ENCODE measurements at places on chromosomes 6 and 20. TPM values are rescaled to one million over a fixed set of nuclear protein-coding genes. Genes with fewer than 3 reads are reported as not detected.

- no peak overlapping the region for H3K4me3 ChIP-seq
- no peaks in the 10 kb centered on the region for H3K4me1 ChIP-seq
- H3K27me3 ChIP-seq, result no peaks in the 10 kb centered on the region
- DNase-seq, result no peak
- H3K27ac ChIP-seq, result no peak overlapping the region
- no peaks in the 10 kb centered on the region for H3K36me3 ChIP-seq
Observed at GRCh38 chr6:112172540-112172939, 81.8 kb downstream of the LAMA4 start.

DNA sequence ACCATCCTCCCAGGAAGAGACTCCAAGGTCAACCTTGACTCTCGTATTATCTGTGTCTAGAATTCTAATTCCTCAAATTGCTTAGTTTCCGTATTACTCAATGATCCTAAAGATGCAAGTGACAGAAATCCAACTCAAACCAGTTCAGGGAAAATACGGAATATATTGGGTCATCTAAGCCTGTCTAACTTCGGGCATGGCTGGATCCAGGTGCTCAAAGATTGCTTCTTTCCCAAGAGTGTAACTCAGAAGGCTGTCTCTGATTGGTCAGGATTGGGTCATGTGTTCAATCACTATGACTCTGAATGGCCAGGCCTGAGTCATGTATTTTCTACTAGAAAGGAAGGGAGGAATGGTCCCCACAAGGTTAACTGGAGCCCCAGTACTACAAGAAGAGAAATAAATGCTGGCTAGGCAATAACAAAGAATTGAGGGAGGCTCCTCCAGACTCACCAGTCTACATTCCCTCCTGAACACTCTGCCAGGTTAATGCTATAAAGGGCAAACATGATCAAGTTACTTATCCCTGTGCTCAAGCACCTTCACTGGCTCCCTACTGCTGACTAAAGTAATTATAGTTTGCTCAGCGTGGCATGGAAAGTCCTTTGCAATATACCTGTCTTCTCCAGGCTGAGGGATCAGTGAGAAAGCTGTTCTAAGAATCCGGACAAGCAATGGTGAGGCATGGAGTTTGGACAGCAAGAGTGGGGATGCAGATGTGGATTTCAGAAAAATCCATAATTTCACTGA is 15.4 kb upstream of the PREX1 start:
- H3K4me3 ChIP-seq, result no peak overlapping the region
- no peaks in the 10 kb centered on the region for H3K27me3 ChIP-seq
- DNase-seq, result no peak
- no peaks in the 10 kb centered on the region for H3K36me3 ChIP-seq

GRCh38 chr20:58596750-58597248 is 54.3 kb upstream of the STX16 start:
- no peaks in the 10 kb centered on the region for H3K27me3 ChIP-seq
- no peak for DNase-seq
- no peak overlapping the region for H3K27ac ChIP-seq
- H3K4me3 ChIP-seq, result no peak overlapping the region
- no peaks in the 10 kb centered on the region for H3K36me3 ChIP-seq

DNA sequence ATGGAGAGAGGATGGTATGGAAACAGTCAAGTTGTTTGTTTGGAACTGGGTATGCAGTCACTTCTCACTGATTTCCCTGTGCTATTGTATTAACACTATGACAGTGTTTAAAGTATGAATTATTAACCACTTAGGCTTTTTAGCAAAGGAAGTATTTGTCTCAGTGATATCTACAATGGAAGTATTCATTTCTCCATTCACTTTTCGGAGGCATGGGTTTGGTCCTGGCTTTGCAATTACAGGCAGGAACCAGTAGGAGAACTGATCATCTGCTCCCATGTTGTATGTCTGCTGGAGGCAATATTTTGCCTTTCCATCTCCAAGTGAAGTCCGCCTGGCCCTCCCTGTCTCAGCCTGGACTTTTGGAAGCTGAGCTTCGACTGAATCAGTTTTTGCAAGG is 30.6 kb upstream of the EXOC2 start:
- H3K27me3 ChIP-seq, result no peaks in the 10 kb centered on the region
- H3K27ac ChIP-seq, result no peak overlapping the region
- H3K4me1 ChIP-seq, result no peaks in the 10 kb centered on the region
- no peak for DNase-seq
- H3K4me3 ChIP-seq, result no peak overlapping the region

DNA sequence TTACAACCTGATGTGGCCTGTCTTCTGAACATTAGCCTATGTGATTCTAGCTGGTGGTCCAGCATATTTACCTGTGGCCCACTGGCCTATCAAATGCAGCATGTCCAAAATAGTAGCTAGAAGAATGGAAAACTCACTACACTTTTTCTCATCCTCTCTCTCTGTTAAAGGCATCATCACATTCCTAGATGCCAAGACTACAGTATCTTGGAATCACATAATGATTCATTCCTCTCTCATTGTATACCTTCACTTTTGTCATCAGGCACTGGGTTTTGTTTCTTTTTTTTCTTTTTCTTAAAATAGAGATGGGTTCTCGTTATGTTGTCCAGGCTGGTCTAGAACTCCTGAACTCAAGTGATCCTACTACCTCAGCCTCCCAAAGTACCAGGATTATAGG is 45.0 kb downstream of the FAM83B start:
- no peaks in the 10 kb centered on the region for H3K36me3 ChIP-seq
- no peaks in the 10 kb centered on the region for H3K27me3 ChIP-seq
- H3K27ac ChIP-seq, result no peak overlapping the region
- H3K4me1 ChIP-seq, result no peaks in the 10 kb centered on the region

- H3K27ac ChIP-seq, result no peak overlapping the region
- H3K4me3 ChIP-seq, result peak overlapping the region; percentile 8
- DNase-seq, result peak; percentile 68
- no peaks in the 10 kb centered on the region for H3K36me3 ChIP-seq
- no peaks in the 10 kb centered on the region for H3K27me3 ChIP-seq
- H3K4me1 ChIP-seq, result peaks cover 27% of the 10 kb centered on the region
Observed at GRCh38 chr6:470901-471448, 79.4 kb downstream of the IRF4 start.

Gene POPDC3
- total RNA-seq, result not detected

Gene SIRPA
- total RNA-seq, result 10.2 TPM

DNA sequence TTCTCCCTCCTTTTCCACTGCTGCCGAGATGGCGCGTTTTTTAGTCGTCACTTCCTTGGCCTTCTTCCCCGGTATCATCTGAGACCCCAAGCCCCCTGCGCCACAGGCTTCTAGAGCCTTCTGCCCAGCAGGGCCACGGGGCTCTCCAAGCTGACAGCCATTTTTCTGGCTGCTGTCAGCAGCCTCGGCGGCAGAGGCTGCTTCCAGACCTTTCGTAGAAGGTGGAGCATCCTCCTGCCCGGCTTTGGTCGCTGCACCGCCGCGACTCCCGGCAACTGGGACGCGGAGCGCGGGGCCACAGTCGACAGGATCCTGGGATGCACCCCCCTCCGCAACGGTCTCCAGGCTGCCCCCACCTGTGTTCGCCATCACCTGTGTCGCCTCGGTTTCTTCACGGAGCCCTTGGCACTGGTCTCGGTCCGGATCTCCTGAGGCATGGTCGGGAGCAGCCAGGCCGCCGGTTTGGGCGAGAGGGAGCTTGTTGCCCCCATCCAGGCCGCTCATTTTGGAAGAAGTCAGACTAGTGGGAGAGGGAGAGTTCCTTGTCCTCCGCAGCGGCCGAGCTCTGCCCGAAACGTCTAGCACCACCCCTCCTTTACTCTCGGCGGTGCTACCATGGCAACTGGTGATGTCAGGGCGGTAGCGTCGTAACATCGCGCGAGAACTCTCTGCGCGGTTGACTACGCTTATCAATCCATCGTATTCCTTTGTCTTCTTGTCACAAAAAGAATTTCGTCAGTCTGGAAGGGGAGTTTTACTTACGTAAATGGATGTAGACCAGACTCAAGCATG is at the start of gene TSPYL4:
Gene TSPYL4 (minus strand): TSS at position 571 of the 792 bp plus-strand sequence. CDS start 67 bp downstream, at position 504.
- peak within 1 kb of the TSS; percentile 98 for H3K27ac ChIP-seq
- H3K27me3 ChIP-seq, result no peaks in the 10 kb centered on the region
- H3K4me1 ChIP-seq, result peaks cover 31% of the 10 kb centered on the region
- peak; percentile 95 for DNase-seq

DNA sequence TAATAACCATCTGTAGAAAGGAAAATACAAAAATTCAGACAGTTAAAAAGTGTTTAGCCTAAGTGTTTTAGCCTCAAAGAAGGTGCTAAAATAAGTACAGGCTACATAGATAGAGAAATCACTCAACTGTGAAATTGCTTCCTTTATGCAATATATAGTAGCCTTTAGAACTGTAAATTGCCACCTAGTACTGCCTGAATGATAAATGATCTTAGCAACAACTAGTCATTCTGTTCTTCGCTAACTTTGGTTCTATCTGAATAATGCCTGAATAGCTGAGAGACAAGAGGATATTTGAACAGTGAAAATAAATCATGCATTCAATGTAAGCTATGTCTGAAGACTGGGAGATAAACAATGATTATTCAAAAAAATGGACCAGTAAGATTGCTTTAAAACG is 603.3 kb upstream of the PTCHD4 start:
- no peak overlapping the region for H3K4me3 ChIP-seq
- no peaks in the 10 kb centered on the region for H3K4me1 ChIP-seq
- H3K27me3 ChIP-seq, result no peaks in the 10 kb centered on the region
- H3K36me3 ChIP-seq, result no peaks in the 10 kb centered on the region
- DNase-seq, result no peak

- DNase-seq, result no peak
- H3K27ac ChIP-seq, result no peak overlapping the region
- no peaks in the 10 kb centered on the region for H3K36me3 ChIP-seq
- no peaks in the 10 kb centered on the region for H3K4me1 ChIP-seq
Observed at GRCh38 chr6:37115236-37115895, 54.6 kb upstream of the PIM1 start.

DNA sequence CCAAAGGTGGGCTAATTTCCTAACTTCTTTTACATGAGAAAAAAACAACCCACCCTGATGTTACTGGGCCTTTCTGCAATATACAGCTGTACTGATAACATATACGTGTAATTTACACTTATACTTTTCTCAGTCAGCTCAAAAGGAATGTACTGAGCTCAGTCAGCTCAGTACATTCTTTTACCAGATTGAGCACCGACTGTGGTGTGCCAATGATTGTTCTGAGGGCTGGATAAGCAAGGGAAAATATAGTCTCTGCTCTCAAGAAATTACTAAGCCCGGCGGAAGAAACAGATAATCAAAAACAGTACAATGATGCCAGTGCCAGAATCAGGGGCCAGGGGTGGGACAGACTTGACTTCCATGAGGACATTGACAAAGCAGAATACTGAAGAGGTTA is 10.0 kb upstream of the BLOC1S5 start:
- no peaks in the 10 kb centered on the region for H3K36me3 ChIP-seq
- no peak overlapping the region for H3K27ac ChIP-seq
- H3K27me3 ChIP-seq, result no peaks in the 10 kb centered on the region
- peaks cover 3% of the 10 kb centered on the region for H3K4me1 ChIP-seq
- no peak overlapping the region for H3K4me3 ChIP-seq

Gene UCKL1
- total RNA-seq, result 106 TPM
